ENCODE measurements at places on chromosomes 5 and 9.

GRCh38 chr9:87602933-87603643 is 105.4 kb downstream of the DAPK1 start:
- no peak for DNase-seq

- no peak for DNase-seq
These were observed 5.5 kb upstream of the SUSD3 start for GRCh38 chr9:93052791-93053540.

- peak; percentile 11 for DNase-seq
These were observed 52.2 kb upstream of the SPINK5 start for GRCh38 chr5:148011398-148012137.

DNA sequence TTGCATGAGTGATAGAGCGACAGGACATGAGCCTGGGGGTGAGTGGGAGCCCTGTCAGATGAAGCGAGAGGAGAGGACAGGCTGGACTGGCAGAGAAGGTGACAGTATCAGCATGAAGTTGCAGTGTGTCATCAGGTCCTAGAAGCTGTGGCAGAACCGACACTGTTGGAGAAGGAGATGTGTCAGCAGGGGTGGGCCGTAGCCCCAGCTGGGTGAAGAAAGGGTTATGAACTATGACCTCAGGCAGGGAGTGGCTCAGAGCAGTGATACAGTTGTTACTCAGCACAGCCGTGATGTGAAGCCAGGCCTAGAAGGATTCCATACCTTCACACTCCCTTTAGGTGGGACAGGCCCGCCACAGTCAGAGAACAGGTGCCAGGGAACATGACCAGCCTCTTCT is 7.6 kb downstream of the PCYOX1L start:
- no peak for DNase-seq

GRCh38 chr5:118761814-118762213 is 226.5 kb downstream of the DTWD2 start:
- no peak for DNase-seq

DNA sequence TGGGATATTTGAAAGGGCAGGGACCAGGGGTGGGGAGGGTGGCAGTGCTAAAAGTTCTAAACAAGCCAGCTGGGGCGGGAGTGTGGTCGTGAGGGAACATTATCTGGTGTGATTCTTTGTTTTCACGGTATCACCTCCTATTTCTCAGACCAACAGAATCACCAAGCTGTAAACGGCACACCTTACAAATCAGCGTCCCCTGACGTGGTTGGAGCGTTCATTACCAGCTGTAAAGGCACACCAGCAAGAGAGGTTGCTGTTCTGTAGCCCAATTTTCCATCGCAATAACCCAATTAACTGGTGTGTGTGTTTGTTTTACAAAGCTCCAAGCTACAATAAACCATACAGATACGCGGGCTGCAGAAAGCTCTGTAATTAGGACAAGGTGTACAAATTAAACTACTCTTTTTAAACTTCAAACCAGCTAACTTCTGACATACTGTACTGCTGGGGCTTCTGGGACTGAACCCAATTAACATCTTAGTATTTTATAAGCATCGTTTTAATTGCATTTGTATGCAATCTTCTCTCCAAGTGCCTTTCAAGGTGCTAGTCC is 303.6 kb upstream of the CLINT1 start:
- no peak for DNase-seq

DNA sequence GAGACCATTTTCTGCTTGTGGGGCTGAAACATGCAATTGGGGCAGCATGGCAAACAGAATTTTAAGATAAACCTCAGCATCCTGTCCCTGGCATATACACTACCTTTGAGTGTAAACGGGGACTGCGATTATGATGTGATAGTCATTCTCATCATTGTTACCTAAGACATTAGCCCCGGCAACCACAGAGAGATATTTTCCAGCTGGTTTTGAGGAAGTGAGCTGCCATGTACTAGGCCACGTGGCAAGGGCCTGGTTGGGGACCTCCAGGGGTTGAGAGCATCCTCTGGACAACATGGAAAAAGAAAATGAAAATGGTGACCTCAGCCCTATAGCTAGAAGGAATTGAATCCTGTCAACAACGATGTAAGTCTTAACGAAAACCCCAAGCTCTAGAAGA is 623.6 kb upstream of the CDH18 start:
- DNase-seq: no peak

DNA sequence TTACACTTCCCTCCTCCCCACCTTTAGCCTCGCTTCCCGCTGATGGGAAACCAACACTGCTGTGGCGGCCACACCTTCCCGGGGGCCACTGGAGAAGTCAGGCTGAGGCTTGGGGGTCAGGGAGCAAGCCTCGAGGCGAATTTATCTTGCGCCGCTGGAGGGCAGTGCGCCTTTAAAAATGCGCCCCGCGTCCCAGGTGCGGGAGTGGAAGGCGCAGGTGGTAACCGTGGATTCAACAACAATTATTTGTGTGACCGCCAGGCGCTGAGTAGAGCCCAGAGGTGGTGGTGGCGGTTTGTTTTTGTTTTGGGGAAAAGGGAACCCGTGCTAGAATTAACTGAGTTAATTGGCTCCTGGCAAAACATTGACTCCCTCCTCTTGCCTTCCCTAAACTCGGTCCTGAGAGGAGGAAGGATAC is 1.1 kb downstream of the CFAP77 start:
- peak; percentile 17 for DNase-seq

GRCh38 chr5:122429545-122430318 is 117.7 kb downstream of the SNCAIP start:
- DNase-seq: no peak

GRCh38 chr5:72822944-72823343 is 6.5 kb downstream of the TNPO1 start:
- DNase-seq: no peak

DNA sequence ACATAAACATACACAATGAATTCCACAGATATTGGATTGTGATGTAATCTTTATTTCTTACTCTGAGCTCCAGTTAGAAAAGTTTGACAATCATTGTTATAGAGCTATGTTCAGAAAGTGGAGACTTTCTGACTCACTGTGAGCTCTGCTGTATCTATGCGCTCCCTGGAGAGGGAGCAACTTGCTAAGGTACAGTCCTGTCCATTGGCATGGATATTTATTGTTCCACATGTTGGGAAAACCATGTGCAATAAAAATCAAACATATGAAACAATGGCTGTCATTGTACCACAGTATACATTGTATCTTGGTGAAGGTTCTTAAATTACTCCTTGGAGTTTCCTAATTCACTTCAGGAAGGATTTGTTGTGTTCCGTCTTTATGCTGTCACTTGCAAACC is 26.8 kb downstream of the NMRK1 start:
- DNase-seq: no peak

DNA sequence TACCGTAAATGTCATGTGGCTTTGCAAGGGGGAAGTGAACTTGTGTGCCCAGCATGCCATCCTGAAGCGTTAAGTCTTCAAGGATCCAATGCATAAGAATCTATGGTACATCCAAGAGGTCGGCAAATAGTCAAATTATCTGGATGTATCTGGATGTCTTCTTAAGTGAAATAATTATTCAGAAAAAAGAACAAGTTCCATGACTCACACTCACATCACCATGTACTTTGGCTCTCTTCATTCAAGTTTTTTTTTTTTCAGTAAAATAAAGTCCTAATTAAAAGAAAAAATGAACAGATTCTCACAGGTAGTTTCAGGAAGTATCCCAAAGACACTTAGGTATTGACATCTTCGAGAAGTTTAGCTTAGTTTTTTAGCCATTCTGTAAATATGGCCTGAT is 62.7 kb upstream of the MEGF10 start:
- DNase-seq: no peak

DNA sequence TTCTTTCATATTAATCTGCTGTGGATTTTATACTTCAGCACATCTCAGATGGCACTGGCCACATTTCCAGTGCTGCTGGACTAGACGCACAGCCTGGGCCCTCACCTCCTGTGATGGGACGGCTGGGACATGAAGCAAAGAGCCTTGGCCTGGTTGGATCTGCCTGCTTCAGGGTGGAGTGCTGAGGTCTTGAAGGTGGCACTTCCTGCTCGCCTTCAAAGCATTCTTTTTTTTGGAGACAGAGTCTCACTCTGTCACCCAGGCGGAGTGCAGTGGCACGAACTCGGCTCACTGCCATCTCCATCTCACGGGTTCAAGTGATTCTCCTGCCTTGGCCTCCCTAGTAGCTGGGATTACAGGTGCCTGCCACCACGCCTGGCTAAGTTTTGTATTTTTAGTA is 73.1 kb downstream of the RAPGEF1 start:
- no peak for DNase-seq

DNA sequence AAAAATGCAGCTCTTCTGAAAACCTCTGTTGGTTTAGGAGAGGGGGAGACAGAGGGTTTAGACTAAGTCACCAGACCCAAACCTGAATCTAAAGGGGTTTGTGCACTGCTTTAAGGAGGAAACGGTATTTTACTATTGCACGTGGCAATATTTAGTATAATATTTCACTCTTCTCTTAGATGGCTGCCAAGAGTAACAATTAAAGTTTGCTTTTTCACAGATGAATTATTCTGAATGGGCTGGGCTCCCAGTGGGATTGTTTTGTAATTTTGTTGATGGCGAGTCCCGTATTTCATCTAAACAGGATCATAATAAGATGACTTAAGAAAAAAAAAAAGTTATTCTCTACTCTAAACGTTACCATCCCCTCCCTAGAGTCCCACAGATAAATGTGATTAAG is 245.4 kb downstream of the PCSK5 start:
- no peak for DNase-seq

DNA sequence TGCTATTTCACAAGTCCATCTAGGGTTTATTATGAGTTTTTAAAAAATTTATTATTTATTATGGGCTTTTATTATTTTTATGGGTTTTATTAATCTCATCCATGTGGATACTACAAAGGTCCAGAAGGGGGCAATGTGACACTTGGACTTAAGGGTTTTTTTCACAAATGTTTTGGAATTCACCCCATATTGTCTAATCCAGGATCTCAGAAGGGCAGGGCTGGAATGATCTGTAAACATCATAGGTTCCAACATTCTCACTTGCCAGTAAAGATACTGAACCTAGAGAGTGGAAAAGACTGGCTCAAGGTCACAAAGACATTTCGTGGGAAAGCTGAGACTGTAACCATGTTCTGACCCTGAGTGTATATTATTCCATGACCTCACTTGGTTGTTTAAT is 35.6 kb downstream of the NIM1K start:
- peak; percentile 36 for DNase-seq

- DNase-seq: peak; percentile 13
These were observed 182.5 kb downstream of the EDIL3 start for GRCh38 chr5:84202136-84202535.

DNA sequence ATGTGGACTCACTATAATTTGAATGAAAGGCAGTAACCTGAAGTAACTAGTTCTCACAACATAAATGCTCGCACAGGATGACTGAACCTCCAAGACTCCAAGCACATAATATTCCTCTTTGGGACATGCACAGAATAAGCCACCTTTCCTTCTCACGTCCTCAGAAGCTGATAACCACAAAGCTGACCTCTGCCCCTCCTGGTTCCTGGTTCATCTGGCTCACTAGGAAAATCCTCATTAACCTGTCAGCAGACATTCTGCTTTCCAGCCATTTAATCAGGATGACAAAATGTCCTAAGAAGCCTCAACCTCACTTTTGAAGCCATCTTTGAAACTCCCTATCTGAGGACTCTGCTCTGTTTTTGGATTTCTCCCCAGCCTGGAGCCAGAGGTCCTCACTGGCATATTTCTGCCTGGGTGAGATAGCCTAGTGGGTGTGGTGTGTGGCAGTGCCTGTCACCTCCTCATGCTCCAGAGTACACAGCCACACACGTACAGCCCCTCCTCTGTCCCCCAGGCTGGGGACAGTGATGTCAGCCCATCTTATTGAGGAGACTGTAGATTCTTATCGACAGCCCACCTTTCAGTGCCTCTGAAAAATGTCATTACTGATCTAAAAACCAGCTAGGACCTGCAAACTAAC is 10.3 kb downstream of the ANKH start:
- DNase-seq: no peak

DNA sequence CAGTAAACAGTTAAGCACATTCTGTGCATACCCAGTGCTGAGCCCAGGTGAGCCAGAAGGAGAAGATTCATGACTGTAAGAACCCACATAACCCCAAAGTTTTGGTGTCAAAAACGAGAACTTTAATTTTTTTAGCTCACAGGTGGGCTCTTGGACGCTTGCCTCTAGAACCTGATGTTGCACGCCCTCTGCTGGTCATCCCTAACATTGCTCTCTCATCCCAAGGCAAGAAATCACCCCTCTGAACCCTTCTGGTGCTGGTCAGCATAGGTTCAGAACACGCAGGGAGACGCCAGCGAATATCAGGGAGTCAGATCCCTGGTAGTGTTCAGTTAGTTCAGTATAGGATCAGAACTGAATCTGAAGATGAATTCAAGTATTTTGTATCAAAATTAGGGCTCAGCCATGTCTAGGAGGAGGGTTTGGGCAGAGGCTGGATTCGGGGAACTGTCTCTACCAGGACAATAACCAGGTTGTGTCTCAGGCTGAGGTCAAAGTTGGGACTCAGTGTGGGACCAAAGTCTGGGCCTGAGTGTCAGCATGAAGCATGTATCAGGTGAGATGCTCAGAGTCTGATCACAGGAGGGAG is 4.1 kb upstream of the DNAJB5 start:
- peak; percentile 44 for DNase-seq

GRCh38 chr9:95742821-95743220 is 132.7 kb upstream of the ERCC6L2 start:
- DNase-seq: no peak

DNA sequence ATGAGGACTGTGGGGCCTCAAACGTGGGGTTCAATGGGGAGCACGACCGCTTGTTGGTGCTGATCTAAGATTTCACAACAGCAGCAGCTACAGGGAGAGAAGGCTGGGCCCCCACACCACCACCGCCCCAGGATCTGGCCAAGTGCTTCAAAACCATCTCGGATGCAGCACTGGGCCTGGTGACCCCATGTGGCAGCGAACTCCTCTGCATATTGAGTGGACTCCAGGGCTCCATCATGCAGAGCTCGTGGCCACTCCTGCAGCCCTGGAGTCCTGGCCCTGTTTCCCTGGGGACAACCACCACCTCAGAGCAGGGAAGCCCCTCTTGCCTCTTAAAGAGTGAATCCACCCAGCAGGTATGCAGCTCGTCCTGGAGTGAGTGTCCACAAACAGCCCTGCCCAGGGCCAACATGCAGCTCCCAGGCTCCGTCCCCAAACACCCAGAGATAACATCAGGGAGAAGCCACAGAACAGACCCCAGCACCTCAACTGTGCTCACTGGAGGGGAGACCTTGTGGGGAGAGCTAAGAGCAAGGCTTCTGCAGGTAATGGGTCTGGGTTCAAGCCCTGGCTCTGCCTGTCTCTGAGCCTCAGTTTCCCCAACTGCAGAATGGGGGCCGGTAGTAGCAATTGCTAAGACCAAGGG is 103.1 kb upstream of the SARDH start:
- DNase-seq: no peak

GRCh38 chr5:136194576-136194975 is 1.6 kb upstream of the SMIM32 start:
- DNase-seq: no peak
